AG09309 (cell line): ENCODE measurements at places on chromosomes 3 and 15.

- no peak for DNase-seq
Observed at GRCh38 chr3:9732080-9732739, 675 bp downstream of the BRPF1 start.

- DNase-seq, result no peak
Observed at GRCh38 chr15:57321973-57322601, 54.2 kb upstream of the CGNL1 start.

DNA sequence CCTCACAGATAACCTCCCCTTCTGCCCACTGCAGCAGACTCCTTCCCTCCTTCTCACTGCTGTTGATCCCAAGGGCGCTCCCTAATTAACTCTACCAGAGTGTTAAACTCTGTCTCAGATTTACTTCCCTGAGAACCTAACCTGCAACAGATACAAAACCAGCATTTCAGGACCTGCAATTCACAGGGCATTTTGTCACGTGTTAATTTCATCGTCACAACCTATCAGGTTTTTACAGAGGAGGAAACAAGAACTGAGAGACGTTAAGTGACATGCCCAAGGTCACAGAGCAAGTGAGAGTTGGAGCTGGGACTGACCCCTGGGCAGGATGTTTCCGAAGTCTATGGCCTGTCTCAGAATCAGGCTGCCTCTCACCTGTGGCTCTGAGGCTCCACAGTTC is 223.9 kb downstream of the UACA start:
- DNase-seq, result no peak

- DNase-seq, result peak; percentile 2
Observed at GRCh38 chr15:61871926-61872522, 188.2 kb downstream of the VPS13C start.
